ENCODE measurements at places on chromosomes 11 and 22. TPM values are rescaled to one million over a fixed set of nuclear protein-coding genes. Genes with fewer than 3 reads are reported as not detected.

The EMID1 gene
- total RNA-seq = 21.5 TPM

The RGL4 gene
- total RNA-seq = not detected

The MCAT gene
- 24.2 TPM for total RNA-seq

The BATF2 gene
- not detected for total RNA-seq

The PLEKHB1 gene
- total RNA-seq = 29.5 TPM

The PLEKHA7 gene
- total RNA-seq = 15.2 TPM

The FJX1 gene
- total RNA-seq = 46.4 TPM

The SCGB1C1 gene
- total RNA-seq = not detected

The DTX4 gene
- total RNA-seq = 52.4 TPM

The MAP6 gene
- 102 TPM for total RNA-seq

The GPR83 gene
- 4.4 TPM for total RNA-seq

The FHIP1B gene
- 16.1 TPM for total RNA-seq

The APOA5 gene
- not detected for total RNA-seq

The LRRC4C gene
- total RNA-seq = 90.2 TPM

The MIOX gene
- total RNA-seq = not detected

The TMEM86A gene
- 6.7 TPM for total RNA-seq

The PDGFD gene
- 14.1 TPM for total RNA-seq

The HDAC10 gene
- 19.6 TPM for total RNA-seq

The NCAM1 gene
- total RNA-seq = 689 TPM

The LRRN4CL gene
- 0.46 TPM for total RNA-seq

The GDPD4 gene
- not detected for total RNA-seq

The TTC36 gene
- 0.92 TPM for total RNA-seq

The TREH gene
- total RNA-seq = not detected

The TSGA10IP gene
- 0.69 TPM for total RNA-seq

The PLAAT5 gene
- total RNA-seq = 5.5 TPM

The TUT1 gene
- 6.0 TPM for total RNA-seq

The DCUN1D5 gene
- 52.1 TPM for total RNA-seq
